ENCODE measurements at places on chromosomes 6 and 20. TPM values are rescaled to one million over a fixed set of nuclear protein-coding genes. Genes with fewer than 3 reads are reported as not detected.

EYA2 gene
- total RNA-seq: not detected

GRCh38 chr6:73942592-73943186, 246.7 kb downstream of the CD109 start:
- DNase-seq: no peak

ACTL10 gene
- total RNA-seq: 0.75 TPM

DNA sequence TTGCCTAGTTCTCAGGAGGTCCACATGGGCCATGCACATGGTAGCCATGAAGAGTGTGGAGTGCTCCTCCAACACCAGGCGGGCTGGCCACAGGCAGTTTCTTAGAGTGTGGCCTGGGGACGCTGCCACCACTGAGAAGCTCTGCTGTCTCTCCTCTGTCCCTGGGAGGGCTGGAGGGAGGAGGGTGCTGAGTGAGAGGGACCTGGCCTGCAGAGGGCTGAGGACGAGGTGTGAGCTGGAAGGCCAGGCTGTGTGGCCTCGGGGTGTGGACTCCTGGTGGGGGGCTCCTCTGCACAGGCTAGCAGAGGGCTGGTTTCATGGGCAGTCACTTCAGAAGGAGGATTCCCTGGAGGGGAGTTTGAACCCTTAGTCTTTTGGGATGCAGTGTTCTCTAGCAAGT, 39.7 kb downstream of the SYNJ2 start:
- no peak for DNase-seq

ZBTB12 gene
- total RNA-seq: 0.27 TPM

GRCh38 chr6:14147891-14148290, 30.3 kb downstream of the CD83 start:
- DNase-seq: no peak

GRCh38 chr20:21101453-21101931, 4.7 kb downstream of the LINC00237 start:
- peak; percentile 30 for DNase-seq

GOPC gene
- total RNA-seq: 7.5 TPM

GRCh38 chr6:127200114-127200513, 66.5 kb upstream of the RNF146 start:
- no peak for DNase-seq

SLC22A23 gene
- 3.4 TPM for total RNA-seq

NKX2-2 gene
- total RNA-seq: not detected

GRCh38 chr6:170073846-170074245, 217.0 kb downstream of the DLL1 start:
- DNase-seq: no peak

- no peak for DNase-seq
These were observed 34.3 kb downstream of the RNF24 start for GRCh38 chr20:3981132-3981452.

CST11 gene
- total RNA-seq: not detected

- DNase-seq: no peak
These were observed 253.1 kb downstream of the LY86 start for GRCh38 chr6:6841571-6841970.

DNA sequence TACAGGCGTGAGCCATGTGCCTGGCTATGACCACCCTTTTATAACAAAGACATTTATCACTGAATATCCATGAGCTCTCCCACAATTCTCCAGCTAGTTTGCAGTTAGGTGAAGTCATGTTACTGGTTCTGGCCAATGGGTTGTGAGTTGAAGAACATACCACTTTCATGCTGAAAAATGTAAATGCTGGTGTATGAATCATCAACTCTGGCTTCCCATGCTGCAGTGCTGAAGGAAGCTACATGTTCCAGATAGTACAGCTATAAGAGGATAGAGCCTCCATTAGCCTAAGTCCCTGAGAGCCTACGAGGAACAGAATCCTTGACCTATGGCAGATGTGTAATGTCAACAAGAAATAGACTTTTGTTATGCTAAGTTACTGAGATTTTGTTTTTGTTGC, 180.4 kb downstream of the BTBD9 start:
- DNase-seq: no peak

DNA sequence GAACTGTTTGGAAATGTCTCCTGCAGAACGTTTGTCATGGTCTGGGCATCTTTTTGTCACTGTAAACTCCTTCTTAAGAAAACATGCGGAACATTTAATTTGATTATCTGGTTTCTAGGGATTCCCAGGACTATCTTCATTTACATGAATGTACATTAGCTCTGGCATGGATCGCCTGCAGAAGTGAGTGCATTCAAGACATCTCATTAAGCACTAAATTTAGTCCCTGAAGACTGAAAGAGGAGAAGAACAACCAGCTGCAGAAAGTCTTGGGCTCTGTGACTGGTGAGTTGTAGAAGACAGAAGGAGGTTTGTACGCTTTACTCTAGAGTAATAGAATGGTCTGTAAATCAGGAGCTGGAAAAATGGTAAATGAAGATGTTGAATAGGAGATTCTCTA, 540.7 kb downstream of the BCKDHB start:
- no peak for DNase-seq

- no peak for DNase-seq
These were observed 29.3 kb upstream of the TXNDC5 start for GRCh38 chr6:7939864-7940228.

SEL1L2 gene
- not detected for total RNA-seq

GRCh38 chr6:44255871-44256774, 1.2 kb downstream of the SLC35B2 start:
- DNase-seq: peak; percentile 35

- no peak for DNase-seq
These were observed 34.9 kb upstream of the GTSF1L start for GRCh38 chr20:43761386-43762340.

DNA sequence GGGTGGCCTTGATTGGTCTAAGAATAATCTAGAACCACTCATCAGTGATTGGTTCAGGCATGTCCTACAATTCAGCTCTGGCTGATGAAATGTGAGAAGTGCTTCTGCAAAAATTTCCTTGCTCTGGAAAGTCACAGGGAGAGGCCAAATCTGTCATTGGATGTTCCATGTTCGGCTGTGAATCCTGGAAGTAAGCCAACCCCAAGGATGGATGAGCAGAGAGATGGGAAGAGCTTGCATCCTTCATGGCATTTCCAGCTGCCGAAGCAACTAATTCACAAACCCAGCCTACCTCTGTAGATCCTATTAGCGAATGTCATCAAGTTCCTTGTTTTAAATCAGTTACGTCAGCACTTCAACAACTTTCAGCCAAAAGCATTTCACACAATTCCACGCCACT, 187.2 kb upstream of the SOX4 start:
- DNase-seq: no peak

PFDN4 gene
- total RNA-seq: 20.2 TPM

DNA sequence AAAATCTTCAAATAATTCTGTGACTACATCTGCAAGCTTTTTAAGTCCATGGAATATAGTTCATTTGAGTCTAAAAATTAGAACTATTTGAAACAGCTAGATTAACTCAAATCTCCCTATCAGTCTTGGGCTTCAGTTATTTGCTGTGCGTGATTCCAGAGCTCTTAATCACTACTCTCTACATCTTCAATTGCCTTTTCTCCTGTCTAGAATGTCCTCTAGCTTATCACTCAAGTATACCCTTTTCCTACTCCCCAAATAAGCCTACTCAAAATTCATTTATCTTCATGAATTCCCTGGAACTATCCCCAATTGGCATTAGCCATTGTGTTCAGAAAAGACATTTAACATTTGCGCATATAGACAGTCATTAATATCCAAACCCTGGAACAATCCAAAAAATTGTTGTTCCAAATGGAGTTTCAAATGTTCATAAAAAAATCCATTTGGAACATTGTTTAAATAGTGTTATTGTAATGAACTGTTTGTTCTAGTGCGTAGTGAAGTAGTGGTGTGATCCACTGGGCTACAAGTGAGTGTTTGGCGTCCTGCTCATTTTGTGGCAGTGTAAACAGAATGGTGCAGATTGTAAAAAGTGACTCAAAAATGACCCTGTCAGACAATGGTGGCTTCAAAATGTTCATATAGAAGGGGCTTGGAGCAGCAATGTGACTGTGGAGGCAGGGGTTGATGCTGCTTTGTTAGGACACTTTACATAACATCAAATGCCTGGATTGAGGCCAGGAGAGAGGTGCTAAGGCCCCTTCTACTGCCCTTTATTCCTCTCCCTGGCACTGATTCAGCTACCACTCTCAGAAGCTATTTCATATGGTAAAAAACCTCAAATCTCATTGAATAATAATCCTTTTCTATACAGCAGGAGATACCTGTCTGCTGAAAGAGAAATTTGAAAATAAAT, 122.3 kb downstream of the KIF6 start:
- DNase-seq: no peak

CALHM4 gene
- total RNA-seq: not detected

GRCh38 chr6:26401987-26402658, at the start of gene BTN3A1:
Gene BTN3A1 (plus strand): TSS chr6:26402275. CDS start chr6:26405564, 3,289 bp downstream.
- DNase-seq: peak; percentile 44

GRCh38 chr6:144549837-144550747, 265.0 kb downstream of the UTRN start:
- DNase-seq: no peak

- DNase-seq: no peak
These were observed 26.5 kb downstream of the TM9SF4 start for GRCh38 chr20:32135983-32136515.

FERMT1 gene
- not detected for total RNA-seq

DNA sequence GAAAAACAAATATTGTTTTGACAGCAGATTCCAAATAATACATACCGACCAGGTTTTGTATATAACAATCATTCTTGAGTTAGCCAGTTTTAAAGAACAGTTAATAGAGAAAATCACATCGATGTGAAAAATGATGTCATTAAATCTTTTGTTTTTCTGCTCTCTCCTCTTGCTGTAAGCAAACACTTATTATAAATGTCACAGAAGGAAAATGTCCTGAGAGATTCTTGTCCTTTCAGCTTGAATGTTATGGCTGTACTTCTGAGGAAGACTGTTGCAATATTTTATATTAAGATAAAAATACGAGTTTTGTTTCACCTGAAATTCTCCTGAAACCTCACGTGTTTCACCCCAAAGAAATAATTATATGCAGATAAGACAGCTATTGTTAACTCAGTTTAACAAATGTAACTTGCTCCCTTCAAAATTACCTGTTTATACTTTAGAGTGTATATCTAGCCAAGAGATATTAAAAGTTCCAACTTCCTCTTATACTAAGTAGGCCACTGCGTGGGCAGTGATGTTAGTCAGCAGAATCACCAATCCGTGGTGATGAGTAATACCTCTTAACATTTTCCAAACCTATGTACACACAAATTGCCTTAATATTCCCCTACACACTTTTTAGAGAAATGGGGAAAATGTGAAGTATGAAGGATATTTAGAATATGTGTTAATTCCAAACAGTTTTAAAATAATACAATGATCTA, 1111.4 kb upstream of the CITED2 start:
- no peak for DNase-seq

- no peak for DNase-seq
These were observed 17.1 kb upstream of the RPN2 start for GRCh38 chr20:37161830-37162549.

DNA sequence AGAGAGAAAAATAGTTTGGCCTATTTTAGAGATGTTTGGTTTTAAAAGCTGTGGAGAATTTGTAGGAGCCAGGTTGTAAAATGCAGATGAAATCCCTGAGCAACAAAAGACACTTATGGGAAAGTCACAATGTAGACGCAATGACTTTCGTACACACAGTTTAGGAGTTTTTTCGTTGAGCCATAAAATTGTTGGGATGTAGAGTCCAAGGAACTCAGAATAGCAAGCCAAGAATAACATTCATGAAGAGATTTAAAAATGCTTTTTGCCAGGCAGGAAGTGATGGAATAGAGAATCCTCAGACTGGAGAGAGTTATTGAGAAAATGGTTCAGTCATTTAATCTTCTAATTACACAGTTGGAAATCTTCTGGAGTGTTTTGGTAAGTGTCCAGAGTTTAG, 11.5 kb upstream of the PROKR2 start:
- no peak for DNase-seq

- DNase-seq: no peak
These were observed 89.9 kb downstream of the CARMIL1 start for GRCh38 chr6:25369036-25369432.

DNA sequence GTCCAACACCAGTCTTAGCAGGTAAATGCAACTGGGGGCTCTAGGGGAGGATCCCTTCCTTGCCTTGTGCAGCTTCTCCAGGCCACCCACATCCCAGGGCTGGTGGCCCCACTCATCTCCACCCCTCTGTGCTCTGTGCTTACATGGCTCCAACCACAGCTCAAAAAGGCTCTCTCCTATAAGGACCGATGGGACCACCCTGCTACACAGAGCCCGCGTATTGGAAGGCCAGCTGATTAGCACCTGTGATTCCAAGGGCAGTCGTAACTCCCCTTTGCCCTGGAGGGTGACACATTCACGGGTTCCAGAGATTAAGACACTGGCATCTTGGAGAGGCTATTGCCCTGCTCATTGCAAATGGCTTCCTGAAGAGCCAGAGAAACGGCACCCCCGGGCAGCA, 84.8 kb downstream of the BMP7 start:
- no peak for DNase-seq

- DNase-seq: no peak
These were observed 1062.0 kb downstream of the HACE1 start for GRCh38 chr6:103797738-103798137.

- DNase-seq: no peak
These were observed 76.8 kb upstream of the OGFRL1 start for GRCh38 chr6:71211799-71212198.

GRCh38 chr6:162251257-162251656, 476.3 kb downstream of the PRKN start:
- no peak for DNase-seq

DNA sequence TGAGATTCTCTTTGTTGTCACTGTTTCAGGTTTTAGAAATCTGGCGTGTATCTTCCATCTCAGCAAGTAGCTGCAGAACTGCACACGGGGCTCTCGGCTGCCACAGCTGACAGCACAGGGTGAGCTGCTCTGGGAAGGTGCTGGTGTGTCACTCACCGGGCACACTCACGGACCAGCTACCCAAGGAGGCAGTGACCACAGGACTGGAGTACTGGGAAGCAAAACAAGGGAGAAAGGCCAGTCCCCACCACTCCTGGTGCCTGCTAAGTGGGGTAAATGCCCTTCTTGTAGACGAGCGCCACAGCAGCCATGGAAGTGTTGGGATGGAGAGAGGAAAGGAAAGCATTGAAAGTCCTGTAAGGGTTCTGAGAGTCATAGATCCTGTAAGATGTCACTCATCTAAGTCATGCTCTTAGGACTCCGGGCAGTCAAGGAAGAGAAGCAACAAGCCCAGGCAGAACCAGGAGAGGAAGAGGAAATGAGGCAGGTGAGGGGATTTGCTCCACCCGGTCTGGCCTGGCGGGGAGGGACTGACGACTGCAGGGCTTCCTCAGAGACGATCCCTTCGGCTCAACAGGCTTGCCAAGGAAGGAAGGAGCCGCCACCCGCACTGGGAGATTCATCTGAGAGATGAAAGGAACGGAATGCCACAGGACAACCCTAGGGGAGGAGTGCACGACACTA, 48.1 kb downstream of the PRDM1 start:
- DNase-seq: no peak

GRCh38 chr20:63538204-63539091, 1.3 kb upstream of the PTK6 start:
- DNase-seq: no peak

- DNase-seq: peak; percentile 2
These were observed 668 bp downstream of the PKIB start for GRCh38 chr6:122610690-122611455.

- DNase-seq: no peak
These were observed 74.5 kb upstream of the SRSF6 start for GRCh38 chr20:43383026-43383795.

MAVS gene
- total RNA-seq: 10.0 TPM
